ENCODE measurements at places on chromosomes 3 and 15.

- DNase-seq = no peak
These were observed 94.7 kb upstream of the PLXND1 start for GRCh38 chr3:129701161-129701560.

DNA sequence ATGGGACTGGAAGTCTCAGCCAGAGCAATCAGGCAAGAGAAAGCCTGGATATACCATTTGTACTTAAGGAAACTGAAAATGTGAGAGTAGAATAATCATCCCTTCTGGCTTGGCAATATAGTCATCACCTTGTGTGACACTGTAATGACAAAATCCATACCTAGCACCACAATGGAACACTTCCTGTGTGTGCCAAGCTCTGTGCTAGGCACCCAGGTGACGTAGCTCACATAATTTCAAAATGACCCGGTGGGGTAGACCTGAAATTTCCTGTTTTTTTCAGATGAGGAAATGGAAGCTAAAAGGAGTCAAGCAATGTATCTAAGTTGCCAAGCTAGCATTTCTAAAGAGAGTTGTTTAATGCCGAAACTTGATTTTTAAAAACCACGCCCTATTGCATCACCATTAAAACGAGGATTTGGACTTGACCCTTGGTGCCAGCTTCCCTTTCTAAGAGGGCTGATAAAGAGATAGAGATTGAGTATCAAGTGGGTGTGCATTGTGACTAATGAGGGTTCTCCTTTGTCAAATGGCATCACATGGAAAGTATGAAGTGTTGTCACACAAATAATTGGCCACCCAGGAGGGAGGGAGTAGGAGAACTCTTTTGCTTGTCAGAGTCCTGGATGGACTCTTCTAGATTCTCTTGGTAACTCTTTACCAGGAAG lies 141.3 kb upstream of the PDZRN3 start:
- DNase-seq = no peak

GRCh38 chr3:12902181-12902999 lies 61.0 kb upstream of the RPL32 start:
- DNase-seq = no peak

- peak; percentile 48 for DNase-seq
These were observed 74.9 kb upstream of the SETMAR start for GRCh38 chr3:4228295-4228694.

DNA sequence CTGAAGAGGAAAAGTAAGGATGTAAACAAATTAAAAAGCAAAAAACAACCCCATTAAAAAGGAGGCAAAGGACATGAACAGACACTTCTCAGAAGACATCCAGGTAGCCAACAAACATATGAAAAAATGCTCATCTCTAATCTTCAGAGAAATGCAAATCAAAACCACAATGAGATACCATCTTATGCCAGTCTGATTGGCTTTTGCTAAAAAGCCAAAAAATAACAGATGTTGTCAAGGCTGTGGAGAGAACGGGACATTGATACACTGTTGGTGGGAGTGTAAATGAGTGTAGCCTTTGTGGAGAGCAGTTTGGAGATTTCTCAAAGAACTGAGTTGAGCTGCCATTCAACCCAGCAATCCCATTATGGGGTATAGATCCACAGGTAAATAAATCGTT lies 18.6 kb upstream of the RGMA start:
- DNase-seq = no peak

DNA sequence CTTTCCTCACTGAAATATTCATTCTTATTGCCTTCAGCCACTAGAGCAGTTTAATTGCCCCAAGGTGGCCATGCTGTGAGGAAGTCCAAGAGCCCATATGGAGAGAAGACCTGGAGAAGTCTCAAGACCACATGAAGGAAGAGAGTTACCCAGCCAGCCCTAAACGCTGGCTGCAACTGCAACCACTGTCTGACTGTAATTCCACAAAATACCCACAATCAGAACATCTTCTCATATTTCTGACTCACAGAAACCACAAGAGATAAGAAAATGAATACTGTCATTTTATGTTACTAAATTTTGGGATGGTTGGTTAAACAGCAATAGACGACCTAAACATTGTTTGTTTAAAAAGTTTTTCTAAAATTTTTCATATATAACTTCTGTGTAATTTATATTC lies 14.7 kb upstream of the SST start:
- no peak for DNase-seq

DNA sequence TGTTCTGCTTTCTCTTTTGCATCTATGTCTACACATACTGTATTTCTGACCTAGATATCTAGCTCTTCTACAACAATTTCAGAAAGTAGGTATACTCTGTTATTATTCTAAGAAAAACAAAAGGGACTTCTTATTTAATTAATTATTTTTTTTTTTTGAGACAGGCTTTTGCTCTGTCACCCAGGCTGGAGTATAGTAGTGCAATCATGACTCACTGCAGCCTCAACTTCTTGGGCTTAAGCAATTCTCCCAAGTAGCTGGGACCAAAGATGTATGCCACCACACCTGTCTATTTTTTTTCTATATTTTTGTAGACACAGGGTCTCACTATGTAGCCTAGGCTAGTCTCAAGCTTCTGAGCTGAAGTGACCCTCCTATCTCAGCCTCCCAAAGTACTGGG lies 130.6 kb downstream of the MBNL1 start:
- no peak for DNase-seq

GRCh38 chr3:59699648-59700320 lies 650.0 kb upstream of the CFAP20DC start:
- DNase-seq = no peak

GRCh38 chr15:39252134-39252470 lies 328.8 kb upstream of the THBS1 start:
- no peak for DNase-seq

- DNase-seq = no peak
These were observed 26.2 kb upstream of the HACD2 start for GRCh38 chr3:123611082-123611481.

GRCh38 chr3:163587342-163587741 lies 1491.0 kb downstream of the SI start:
- no peak for DNase-seq

- DNase-seq = no peak
These were observed 9.2 kb downstream of the UBA5 start for GRCh38 chr3:132669256-132669777.

- no peak for DNase-seq
These were observed 95.7 kb upstream of the CHRM5 start for GRCh38 chr15:33872416-33873106.

GRCh38 chr3:87201727-87202126 lies 25.4 kb upstream of the CHMP2B start:
- DNase-seq = no peak

DNA sequence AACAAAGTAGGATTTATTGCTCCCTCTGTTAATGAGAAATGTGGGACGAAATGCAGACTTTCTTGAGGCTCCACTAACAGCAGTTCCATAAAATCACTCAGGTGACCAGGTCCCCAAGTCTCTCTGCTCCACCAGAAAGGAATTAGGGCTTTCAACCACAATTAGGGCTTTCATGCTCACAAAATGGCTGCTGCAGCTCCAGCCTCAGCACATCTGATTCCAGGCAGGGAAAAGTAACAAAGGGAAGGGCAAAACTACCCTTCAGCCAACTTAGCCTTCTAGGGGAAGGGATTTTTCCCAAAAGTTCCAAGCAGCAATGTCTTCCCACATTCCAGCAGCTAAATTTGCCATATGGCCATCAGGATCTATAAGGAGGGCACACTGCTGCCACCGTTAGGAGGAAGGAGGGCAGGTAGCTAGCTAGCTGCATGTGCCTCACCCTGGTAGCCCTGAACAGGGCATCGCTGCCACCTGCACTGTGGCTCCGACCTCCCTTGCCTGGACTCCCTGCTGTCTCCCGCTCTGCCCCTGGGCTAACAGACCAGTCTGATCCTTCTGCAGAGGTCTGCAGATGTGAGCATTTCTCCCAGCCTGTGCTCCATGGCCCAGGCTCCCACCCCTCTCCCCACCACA lies 12.8 kb downstream of the CFAP100 start:
- DNase-seq = no peak

GRCh38 chr3:151460774-151461450 lies at the start of gene IGSF10:
Gene IGSF10 (minus strand): TSS chr3:151461061. CDS start chr3:151458709, 2,352 bp downstream.
- DNase-seq = no peak

DNA sequence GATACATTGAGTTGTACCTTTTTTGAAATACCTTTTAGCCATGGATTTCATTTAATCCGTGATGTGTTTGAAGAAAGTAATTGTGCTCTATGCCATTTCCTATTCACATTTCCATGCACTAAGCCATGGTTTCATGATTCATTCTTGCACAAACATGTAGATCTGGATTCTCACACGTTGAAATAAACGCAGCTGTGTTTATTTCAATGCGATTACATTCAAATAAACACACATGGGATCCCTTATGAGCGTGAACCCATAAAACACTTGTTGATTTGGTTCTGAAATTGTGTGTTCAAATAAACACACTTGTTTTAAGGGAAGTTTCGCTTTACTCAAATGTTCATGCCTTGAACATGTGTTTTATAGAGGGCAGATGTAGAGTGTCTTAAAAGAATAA lies 39.2 kb downstream of the BBX start:
- DNase-seq = no peak

DNA sequence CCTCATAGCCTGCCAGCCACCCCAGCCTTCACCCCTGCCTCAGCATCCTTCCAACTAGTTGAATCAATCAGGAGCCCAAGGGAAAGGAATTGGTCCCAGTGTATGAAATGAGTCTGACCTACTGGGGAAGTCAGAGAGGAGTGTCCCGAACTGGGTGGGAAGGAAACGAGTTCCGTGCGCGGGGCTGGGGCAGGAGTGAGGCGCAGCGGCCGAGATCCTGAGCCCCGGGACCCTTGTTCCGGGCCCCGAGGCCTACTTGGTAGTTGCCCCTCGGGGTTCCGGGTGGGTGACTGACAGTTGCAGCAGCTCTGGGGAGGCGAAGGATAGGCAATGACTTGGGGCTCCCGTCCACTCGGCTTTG lies 1.1 kb upstream of the PLCL2 start:
- DNase-seq = no peak

GRCh38 chr15:47675735-47676134 lies 41.6 kb upstream of the SEMA6D start:
- no peak for DNase-seq

GRCh38 chr3:127072221-127072771 lies 89.4 kb downstream of the PLXNA1 start:
- no peak for DNase-seq

- DNase-seq = no peak
These were observed 16.3 kb upstream of the GATM start for GRCh38 chr15:45394681-45395080.

GRCh38 chr3:172104471-172105072 lies 65.2 kb downstream of the FNDC3B start:
- DNase-seq = no peak

DNA sequence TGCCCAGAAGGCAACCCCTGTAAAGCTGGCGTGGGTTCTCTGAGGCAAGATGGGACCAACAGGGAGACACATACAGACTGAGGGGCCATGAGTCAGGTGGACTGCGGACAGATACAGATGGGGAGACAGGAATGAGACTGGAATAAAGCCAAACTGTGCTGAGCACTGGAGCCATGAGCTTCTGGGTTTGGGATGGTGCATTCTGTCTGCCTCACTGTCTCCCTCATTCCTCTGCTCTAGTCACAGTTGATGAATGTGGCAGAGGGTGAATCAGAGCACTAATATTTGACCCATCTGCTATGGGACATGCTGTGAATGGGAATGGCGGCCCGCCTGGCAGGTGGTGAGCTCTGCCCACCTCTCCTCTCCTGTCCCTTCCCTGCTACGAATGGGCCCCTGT lies 262.9 kb downstream of the EPHB1 start:
- no peak for DNase-seq

- no peak for DNase-seq
These were observed 109.5 kb downstream of the DPH6 start for GRCh38 chr15:35436422-35436821.

- DNase-seq = no peak
These were observed 187.1 kb downstream of the ATP10A start for GRCh38 chr15:25676070-25676469.

DNA sequence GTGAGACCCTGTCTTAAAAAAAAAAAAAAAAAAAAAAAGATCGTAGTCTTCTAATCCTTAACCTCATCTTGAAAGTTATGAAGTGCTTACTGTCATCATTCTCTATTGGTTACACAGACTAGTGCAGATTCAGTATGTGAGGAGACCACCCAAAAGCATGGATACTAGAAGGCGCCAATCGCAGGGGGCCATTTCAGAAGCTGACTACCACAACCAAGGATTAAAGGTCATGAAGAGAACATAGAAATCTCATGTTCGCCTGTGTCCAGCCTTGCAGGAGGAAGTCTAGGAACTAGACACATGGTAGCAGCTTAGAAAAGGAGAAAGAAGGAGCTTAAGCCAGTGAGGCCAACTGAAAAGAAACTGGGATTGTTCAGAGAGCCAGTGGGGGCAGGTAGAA lies 207.8 kb downstream of the THSD4 start:
- no peak for DNase-seq

- DNase-seq = no peak
These were observed 28.3 kb downstream of the SEC61A1 start for GRCh38 chr3:128080323-128081080.

DNA sequence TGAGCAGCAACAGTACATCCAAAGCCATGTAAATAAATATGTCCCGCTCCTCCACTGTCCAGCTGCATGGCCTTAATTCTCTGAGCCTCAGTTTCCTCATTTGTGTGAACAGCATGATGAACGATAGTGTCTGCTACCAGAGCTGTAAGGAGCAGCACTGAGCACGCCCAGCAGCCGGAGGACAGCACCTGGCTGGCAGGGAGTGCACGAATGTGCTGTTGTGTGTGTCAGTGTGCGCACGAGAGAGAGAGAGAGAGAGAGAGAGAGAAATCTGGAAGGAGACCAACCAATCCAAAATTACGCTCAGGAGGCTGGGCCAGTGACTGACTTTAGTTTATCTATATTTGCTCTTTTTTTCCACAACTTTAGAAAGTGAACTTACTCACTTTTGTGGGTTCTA lies 26.6 kb upstream of the PLXNA1 start:
- no peak for DNase-seq

- no peak for DNase-seq
These were observed 22.2 kb downstream of the TARS3 start for GRCh38 chr15:101702077-101702476.

GRCh38 chr3:193498215-193498614 lies 56.5 kb downstream of the ATP13A4 start:
- DNase-seq = no peak

- no peak for DNase-seq
These were observed 4.4 kb downstream of the GATA2 start for GRCh38 chr3:128488636-128488990.

DNA sequence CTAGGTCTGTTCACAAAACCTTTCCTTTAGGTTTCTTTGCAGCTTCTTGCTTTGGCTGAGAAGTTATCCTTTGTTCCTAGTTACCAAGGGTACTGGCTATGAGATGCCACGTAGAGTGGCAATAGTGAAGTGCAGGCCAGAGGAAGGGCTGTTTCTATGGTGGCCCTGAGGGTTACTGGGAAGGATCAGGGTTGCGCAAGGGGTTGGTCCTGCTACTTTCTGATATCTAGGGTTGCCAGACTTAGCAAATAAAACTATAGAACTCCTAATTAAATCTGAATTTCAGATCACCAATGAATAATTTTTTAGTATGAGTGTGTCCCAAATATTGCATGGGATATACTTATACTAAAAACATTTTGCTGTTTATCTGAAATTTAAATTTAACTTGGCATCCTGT lies 317.6 kb upstream of the CTDSPL start:
- no peak for DNase-seq

- DNase-seq = no peak
These were observed 48.8 kb upstream of the MRPS22 start for GRCh38 chr3:139295040-139295439.

- no peak for DNase-seq
These were observed 394.6 kb upstream of the IL12A start for GRCh38 chr3:159593927-159594605.

GRCh38 chr15:88108991-88109390 lies 147.5 kb downstream of the NTRK3 start:
- no peak for DNase-seq

Data from DMS 273 treated with DMSO at 0.1 percent for 48 hours (cell line).